Suppressor macrophage treated with lipopolysaccharide for 4 hours (primary cell): ENCODE measurements at places on chromosomes 1 and 21.

DNA sequence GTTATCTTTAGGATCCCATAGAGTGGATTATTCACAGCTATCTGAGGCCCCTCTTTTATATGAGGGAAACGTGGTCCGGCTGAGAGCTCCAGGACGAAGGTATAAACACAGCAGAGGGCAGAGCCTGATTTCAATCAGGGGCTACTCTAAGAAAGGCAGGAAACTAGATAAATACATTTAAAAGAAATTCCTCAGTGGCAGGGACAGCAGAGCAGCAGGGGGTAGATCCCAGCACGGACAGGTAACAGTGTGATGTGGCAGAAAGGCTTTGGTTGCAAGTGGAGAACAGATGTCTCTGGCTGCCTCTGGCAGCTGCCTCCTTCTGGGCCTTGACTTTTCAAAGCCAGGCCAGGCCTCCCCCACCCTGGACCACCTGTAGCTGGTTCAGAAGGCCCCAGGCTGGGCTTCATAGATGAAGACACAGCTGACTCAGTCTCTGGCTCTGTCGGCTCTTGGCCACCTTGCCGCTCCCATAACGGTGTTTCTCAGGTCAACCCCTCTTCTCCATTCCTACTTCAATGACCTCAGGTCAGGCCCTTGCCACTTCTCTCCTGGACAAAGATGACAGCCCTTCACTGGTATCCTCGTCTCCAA is 43.8 kb downstream of the FAM78B start:
- DNase-seq: no peak

DNA sequence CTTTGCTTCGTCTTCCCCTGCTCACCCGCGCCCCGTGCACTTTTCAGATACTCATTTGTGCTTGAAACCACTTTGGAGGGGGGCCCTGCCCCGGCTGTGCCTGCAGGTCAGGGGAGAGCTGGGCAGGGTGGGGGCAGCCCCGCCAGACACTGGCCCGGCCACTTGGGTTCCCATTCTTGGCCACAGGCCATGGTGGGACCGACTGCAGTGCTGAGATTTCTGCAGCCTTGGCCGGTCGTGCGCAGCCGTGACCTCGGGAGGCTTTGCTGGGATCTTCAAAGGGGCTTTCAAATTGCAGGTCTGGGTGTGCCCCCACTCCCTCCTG is 54.5 kb upstream of the TTC34 start:
- no peak for DNase-seq

DNA sequence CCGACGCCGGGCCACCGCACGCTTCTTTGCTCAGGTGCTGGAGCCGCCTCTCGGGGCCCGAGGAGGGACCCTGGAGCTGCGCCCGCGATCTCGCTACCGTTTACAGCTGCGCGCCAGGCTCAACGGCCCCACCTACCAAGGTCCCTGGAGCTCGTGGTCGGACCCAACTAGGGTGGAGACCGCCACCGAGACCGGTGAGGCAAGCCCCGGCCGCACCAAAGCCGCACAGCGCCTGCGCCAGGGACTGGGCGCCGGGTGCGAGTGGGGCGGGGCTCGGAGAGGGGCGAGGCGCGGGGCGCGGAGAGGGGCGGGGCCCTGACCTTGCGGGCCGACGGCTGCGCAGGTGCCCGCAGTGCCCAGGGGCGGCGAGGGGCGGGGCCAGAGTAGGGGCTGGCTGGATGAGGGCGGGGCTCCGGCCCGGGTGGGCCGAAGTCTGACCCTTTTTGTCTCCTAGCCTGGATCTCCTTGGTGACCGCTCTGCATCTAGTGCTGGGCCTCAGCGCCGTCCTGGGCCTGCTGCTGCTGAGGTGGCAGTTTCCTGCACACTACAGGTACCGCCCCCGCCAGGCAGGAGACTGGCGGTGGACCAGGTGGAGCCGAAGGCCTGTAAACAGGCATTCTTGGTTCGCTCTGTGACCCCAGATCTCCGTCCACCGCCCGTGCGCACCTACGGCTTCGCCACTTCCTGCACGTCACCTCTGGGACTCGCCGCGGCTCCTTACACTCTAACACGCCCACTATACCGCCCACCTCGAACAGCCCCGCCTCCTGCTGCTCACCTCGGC is 9.8 kb upstream of the CDC20 start:
- no peak for DNase-seq

GRCh38 chr1:54480525-54480848 is 67.5 kb upstream of the ACOT11 start:
- no peak for DNase-seq

DNA sequence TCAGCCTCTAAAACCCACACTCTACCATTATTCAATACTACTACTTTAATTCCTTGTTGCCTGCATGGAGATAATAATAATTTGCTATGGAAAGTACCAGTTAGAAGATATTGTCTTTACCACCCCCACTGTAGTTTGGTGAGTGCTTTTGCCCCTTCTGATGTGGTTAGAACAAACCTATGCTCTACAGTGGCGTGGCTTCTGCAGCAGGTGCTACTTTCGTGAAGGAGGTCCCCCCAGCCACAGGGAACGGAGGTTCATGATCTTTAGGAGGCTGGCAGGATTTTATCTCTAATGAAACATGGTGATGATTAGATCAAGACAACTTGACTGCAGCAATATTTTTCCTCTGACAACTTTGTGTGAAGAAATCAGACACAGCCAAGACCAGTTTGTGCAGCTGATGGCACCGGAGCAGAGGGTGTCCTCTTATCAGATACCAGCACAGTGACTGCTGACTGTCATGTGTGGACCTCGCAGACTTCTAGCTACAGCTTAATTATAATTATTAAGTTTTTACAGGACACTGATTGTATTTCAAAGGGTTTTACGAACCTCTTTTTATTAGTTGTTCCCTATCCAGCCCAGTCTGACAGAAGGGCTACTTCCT is 10.7 kb upstream of the TCHH start:
- no peak for DNase-seq

DNA sequence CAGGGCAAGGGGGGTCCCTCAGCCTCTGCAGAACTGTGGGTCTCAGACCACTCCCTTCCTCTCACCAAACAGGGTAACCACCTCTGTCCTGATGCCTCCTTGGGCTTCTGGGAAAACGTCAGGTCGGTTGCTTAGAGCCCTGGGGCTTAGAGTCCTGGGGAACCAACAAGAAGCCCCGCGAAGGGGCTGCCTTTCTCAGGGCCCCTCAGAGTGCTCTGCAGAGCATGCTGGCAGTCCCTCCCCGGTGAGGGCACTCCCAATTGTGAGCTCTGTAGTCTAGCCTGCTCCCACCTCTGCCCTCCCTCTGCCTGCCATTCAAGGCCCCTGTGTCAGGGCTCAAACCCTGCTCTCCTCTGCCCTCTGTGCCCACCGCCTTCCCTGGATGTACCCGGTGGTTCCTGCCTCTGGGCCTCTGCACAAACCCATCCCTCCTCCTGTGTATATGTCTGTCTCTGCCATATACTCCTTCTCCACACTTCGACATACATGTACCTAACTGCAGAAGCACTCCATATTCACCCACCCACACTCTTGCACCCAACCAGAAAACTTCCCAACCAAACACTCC is 92.3 kb downstream of the DMRTB1 start:
- no peak for DNase-seq

DNA sequence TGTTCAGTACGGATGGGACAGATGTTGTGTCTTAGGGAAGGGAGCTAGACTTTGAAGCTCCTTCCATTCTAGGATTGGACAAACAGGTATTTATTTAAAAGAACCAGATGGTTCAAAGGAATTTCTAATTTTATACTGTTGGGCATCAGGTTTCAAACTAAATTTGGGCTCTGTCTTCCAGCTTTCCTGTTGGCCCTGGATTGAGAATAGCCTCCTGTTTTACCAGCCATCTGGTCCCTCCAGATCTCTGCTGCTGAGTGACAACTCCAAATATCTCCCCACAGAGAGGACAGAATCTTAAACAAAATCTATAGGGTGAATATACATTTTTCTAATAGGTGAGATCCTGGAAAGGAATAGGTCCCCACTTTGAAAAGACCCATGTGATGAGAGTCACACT is 52.5 kb upstream of the CNIH3 start:
- no peak for DNase-seq
